Regular cardiac myocyte (primary cell): ENCODE measurements at places on chromosomes 2 and 18. TPM values are rescaled to one million over a fixed set of nuclear protein-coding genes. Genes with fewer than 3 reads are reported as not detected.

CPSF3 gene
- total RNA-seq: 54.4 and 65.8 TPM in 2 replicates

ZSWIM2 gene
- total RNA-seq: under 0.01 TPM in 2 replicates

TUBA3D gene
- not detected in 2 replicates for total RNA-seq

IL36G gene
- total RNA-seq: not detected in 2 replicates

C2orf80 gene
- total RNA-seq: not detected in 2 replicates

SP110 gene
- 3.9 and 6.5 TPM in 2 replicates for total RNA-seq

PLEKHM3 gene
- 11.5 and 31.6 TPM in 2 replicates for total RNA-seq

MBD1 gene
- total RNA-seq: 56.0 and 59.5 TPM in 2 replicates

PHLPP1 gene
- 4.2 and 4.6 TPM in 2 replicates for total RNA-seq

SF3B6 gene
- total RNA-seq: 145 and 183 TPM in 2 replicates

VAMP5 gene
- 35.8 and 68.6 TPM in 2 replicates for total RNA-seq

PAPOLG gene
- 9.8 and 10.4 TPM in 2 replicates for total RNA-seq
